Adrenal gland (tissue), 19 donors: ENCODE measurements at places on chromosomes 1 and 21.
A peak's percentile ranks its signal among the peaks of the same experiment; 100 is the strongest.

DNA sequence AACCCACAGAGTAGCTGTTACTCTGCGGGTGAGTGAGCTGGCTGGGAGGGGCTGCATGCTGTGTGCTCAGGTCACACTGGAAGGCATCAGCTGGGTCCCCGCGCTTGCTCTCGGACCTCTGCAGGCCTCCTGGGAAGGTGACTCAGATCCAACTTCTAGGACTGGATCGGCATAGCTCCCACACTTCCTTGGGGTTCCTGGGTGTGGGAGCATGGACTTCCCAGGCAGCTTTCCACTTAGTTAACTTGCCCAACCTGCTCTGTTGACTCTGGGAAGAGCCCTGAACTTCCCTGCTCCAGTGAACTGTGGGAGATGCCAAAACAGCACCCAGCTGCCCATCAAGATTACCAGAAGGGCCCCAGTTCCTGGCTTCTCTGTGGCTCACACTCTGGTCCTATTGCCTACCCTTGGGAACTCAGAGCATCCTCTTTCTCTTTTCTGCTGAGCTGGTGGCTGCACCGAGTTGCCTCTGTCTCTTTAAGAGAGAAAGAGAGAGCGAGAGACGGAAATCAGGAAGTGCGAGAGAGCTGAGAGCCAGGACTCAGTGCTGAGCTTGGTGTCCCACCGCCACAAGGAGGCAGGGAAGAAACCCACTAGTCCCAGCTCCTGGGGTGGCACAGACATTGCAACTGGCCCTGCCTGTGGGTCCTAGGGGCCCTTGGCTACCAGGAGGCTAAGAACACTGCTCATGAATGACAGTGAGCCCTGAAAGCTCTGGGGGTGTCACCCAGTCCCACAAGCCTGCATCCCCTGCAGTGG lies at the start of gene IKBKE:
IKBKE (plus strand) TSS at position 544 of the 759 bp plus-strand sequence. CDS start 2,752 bp downstream, outside the sequence.
- DNase-seq, result peak; percentile 69

GRCh38 chr21:41847066-41847804 lies 31.9 kb downstream of the PRDM15 start:
- DNase-seq, result no peak

DNA sequence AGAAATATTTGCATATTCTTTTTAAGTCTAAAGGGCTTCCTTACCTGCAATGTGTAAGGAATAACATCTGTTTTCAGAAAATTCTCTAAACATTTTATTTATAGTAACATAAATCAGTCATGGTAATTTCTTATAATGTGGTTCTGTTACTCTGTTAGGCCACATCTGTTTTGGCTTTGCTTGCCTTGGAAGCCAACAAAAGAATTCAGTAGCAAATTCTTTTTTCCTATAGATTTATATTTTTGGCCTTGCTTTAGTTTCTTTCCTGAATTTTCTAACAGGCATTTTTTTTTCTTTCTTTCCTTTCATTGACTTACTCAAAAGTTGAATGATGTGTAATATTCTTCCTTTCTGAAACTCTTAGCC lies 72.2 kb downstream of the OSBPL9 start:
- no peak for DNase-seq

GRCh38 chr1:70517444-70517843 lies 106.4 kb downstream of the CTH start:
- DNase-seq, result no peak

GRCh38 chr1:55781944-55782482 lies 566.8 kb upstream of the USP24 start:
- DNase-seq, result peak; percentile 14

- no peak for DNase-seq
Measured at GRCh38 chr1:240073097-240073496, 18.6 kb upstream of the FMN2 start.

DNA sequence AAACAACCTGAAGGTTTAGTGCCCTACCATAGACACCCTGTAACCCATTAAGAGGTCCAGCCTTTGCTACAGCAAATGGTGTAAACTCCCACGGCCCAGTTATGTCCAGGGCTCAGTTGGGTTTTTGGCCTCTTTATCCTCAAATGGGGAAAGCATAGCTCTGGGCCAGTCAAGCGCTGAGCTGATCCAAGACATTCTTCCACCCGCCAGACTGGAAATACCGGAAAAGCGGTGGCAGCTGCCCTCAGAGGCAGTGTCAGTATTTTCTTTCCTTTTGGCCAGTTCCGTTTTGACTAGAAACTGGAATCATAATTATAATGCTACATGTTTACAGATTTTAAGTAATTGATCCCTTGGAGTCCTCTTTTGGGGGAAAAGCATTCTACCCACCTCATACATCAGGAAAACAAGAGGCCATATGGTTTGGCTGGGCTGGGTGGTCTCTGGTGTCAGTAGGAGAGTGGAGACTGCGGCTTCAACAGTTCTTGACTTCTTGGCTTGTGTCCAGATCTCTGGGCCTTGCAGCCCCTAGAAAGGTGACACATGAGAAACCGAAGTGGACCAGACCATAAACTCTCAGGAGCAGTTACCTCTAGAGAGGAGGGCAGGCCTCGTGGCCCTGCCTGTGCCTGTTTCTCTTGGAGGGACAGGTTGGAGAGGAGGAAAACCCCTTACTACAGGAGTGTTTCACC lies 30.2 kb upstream of the CLDN14 start:
- no peak for DNase-seq

DNA sequence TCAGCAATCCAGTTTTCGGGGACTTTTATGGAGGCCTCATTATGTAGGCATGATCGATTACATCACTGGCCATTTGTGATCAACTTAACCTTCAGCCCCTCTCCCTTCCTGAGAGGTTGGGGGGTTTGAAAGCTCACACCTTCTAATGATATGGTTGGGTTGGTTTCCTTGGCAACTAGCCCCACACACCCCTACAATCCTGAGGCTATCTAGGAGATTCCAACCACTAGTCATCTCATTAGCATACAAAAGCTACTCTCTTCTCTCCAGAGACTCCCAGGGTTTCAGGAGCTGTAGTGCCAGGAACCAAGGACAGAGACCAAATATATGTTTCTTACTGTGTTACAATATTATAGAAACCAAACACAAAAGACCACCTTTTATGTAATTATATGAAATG lies 35.2 kb upstream of the ZNF326 start:
- DNase-seq, result no peak

DNA sequence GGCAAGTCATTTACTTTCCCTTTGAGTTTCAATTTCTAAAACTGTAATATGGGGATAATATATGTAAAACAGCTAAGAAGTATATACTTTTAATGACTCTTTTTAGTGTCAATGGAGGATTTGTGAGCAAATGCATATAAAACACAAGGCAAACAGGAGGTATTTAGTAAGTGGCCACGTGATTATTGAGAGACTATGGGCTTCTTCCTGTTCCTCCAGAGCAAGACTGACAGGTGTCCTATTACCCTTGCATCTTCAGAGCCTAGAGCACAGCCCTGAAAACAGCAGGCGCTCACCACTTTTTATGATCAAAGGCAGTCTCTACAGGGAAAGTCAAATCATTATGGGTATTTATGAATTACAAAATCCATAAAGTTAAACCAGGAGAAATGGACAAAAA lies 941 bp upstream of the ROR1 start:
- DNase-seq, result no peak

- DNase-seq, result peak; percentile 34
Measured at GRCh38 chr1:236808564-236809130, 13.6 kb downstream of the MTR start.

GRCh38 chr1:60277269-60277668 lies 203.7 kb upstream of the C1orf87 start:
- no peak for DNase-seq

DNA sequence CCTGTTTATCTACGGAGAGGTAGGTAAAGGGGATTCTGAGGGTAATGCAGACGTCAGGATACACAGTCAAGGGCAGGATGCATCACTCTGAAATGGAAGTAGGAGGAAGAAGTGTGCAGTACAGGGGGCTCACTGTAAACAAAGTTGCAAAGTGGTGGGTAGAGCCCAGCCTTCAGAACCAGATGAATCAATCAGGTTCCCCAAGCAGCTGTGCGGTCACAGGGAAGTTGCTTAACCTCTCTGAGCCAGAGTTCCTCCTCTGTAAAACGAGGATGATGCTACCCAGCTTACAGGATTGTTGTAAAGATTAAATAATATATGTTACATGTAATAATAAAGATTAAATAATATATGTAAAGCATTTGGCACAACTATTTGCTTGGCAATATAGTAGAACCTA lies 13.5 kb upstream of the MYOM3 start:
- DNase-seq, result no peak

DNA sequence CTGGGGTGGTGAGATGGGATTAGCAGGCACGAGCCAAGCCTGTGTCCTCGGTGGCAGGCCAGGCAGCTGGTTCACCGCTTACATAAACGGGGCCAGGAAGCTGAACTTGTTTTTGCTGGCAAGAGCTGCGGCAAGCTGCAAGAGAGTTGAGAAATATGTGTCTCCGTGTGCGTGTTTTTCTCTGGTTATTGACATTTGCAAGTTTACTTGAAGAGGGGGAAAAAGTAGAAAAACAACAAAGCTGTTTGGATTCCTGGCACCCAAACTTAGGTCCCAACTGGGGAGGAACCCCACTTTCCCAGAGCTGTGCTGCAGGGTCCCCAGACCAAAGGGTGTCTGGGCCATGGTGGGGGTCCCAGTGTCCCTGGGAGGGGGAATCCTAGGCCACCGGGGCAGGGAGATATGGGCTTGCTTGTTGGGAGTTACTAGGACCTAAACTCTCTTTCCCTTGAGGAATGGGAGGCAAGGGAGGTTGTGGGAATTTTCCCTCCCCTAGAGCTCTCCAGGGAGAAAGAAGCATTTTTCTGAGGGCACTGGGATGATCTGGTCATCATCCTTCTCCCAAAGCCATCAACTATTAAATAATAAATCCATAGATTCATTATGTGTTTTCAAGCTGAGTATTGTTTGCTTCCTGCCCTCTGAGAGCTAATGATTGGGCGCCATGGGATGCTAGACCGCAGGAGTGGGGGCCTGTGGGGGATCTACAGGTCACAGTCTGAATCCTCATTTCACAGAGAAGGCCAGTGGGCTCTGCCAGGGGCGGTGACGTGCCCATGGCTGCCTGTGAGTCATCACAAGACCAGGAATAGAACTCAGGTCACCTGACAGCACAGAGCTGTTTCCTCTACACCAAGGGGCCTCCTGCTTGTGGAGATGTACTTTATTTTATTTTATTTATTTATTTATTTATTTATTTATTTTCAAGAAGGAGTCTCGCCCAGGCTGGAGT lies 14.8 kb downstream of the IL6R start:
- DNase-seq, result peak; percentile 97

DNA sequence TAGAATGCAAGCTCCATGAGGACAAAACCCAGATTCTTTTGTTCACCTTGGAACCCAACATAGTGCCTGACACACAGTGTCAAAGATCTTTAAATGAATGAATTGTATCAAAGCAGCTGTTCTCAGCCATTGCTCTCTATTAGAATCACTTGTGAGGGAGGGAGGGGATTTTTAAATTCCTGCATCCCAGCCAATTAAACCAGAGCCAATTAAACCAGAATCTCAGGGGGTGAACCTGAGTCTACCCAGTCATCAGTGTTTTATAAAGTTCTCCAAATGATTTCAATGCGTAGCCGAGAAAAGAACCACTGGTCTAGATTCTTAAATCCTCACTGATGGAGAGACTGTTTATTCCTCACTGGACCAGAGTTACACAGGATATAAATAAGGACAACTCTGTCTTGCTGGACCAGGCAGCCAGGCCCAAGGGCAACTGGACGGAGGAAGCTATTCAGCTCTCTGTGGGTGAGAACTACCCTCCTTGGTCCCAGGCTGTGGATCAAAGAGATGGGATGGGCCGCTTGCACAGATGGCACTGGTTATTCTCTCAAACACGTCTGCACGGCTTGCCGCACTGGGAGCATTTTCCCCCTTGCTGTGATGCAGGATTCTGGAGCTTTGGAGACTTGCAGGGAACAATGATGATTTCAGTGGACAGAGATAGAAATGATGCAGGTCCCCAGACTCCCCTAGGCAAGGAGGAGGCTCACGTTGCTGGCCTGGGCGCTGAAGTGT lies 20.0 kb upstream of the CDCA8 start:
- DNase-seq, result no peak

DNA sequence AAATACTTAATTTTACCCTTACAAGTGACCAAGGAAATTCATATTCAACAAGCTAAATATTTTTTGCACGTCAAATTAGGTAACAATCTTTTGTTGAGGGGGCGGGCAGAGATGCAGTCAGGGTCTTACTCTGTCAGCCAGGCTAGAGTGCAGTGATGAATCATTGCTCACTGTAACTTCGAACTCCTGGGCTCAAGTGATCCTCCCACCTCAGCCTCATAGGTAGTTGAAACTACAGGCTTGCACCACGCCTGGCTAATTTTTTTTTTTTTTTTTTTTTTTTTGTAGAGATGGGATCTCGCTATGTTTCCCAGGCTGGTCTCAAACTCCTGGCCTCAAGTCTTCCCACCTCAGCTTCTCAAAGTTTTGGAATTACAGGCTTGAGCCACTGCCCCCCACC lies 26.5 kb downstream of the PHTF1 start:
- DNase-seq, result no peak

DNA sequence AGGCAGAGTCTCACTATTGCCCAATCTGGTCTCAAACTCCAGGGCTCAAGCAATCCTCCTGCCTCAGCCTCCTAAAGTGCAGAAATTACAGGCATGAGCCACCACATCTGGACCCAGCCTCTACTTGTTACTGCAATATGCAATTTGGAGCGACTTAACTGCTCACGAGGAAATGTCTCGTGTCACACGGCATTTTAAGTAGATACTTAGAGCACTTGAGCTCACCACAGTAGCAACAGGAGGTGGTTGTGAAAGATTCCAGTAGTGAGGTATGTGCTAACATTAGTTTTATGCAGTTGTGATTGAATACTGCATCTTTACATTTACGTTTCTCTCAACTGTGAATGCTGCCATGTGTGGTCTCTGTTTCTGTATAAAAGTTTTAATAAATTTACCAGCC lies 5.8 kb upstream of the NDUFV3 start:
- no peak for DNase-seq

DNA sequence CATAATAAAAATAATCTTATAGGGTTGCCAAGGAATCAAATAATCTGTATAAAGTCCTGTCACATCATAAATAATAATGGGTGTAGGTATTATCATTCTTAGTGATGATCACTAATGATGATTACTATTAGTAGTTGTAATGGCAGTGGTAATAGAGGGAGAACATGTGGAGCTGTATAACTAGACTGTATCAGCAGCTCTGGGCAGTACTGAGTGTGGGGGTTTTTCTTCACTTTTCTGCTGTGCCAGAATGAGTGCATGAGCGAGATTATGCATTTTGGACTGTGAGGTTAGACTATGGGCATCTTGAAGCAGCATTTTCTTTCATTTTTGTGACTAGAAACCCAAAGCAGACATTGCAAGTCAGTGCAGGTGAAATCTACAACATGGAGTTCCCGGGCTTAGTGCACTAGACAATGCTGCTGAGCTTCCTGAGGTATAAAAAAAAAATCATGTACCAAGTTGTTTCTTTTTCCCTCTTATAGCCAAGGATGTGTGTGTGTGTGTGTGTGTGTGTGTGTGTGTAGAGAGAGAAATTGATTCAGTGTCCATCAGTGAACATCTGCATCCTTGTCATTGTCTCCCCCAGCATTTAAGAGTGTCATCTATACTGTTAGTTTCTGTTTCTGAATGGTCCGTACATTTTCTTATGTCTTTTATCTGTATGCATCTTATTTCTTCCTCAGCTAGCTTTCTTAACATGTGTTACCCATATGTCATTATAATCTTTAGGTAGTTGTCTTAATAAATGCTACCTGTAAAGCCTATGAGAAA lies 86.6 kb downstream of the GIPC2 start:
- DNase-seq, result no peak
